Natural killer cell (primary cell): ENCODE measurements at places on chromosomes 13 and 19.

GRCh38 chr13:96771486-96772367 lies 222.5 kb downstream of the OXGR1 start:
- no peak for DNase-seq

DNA sequence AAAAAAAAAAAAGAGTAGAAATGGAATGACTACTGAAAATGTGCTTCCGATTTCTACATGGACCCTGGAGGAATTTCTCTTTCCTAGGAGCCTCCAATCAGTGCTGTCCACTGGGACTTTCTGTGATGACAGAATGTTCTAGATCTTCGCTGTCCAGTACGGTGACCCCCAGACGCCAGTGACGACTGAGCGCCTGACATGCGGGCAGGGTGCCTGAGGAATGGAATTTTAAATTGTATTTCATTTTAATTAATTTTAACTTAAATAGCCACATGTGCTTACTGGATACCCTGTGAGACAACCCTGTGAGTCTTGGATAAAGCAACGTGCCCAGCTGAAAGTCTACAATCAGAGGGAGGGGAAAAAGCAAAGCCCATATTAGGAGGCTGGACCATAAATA lies 4.1 kb upstream of the TLE6 start:
- no peak for DNase-seq

- no peak for DNase-seq
Measured at GRCh38 chr13:27967203-27967735, 1.8 kb downstream of the CDX2 start.

DNA sequence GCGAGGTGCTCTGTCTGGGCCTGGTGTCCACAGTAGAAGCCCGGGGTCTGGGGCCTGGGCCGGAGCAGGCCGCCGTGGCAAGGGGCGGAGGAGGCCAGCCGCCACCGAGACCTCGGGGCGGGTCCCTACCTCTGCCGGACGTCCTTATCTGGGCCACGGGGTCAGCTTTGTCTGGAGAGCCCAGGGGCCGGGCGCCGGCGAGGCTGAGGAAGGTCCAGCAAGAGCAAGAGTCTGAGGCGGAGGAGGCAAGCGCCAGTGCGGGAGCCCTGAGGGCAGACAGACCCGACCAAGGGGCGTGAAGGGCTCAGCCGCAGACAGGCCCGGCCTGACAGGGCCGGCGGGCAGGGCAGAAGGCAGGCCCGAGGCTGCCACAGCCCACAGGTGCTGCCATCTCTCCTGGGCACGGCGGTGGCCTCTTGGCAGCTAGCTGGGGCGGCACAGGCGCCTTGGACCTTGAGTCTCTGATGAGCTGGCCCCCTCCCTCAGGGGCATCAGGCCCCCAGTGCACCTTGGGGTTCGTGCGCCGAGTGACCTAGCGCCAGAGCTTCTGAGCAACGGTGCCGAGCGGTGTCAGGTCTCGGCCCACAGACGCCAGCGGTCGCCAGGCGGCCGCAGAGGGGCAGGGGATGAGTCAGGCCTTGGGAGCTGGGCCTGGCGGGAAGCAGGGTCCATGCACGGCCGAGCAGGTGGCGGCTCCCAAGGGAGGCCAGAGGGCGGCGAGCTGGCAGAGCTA lies 19.1 kb upstream of the AKAP8 start:
- no peak for DNase-seq

DNA sequence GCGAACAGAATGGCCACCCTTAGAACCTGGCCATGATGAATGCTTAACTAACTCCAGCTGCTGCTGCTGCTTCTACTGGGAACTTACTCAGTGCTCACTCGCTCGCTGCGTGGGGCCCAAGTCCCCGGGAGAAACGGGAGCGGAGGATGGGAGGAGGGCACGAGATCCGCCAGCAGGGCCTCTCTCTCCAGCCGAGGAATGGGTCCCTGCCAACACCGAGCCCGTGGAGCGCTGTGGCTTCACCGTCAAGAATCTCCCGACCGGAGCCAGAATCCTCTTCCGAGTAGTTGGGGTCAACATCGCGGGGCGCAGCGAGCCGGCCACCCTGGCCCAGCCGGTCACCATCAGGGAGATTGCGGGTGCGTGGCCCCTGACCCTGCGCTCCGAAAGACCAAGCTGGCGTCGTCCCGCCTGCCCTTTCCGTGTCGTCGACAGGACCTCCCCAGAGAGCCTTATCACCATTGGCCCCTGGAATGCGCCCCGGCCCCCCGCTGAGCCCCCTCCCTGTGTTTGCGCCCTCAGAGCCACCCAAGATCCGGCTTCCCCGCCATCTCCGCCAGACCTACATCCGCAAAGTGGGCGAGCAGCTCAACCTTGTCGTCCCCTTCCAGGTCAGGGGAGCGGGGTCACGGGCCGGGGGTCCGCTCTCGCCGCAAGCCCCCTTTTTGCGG lies 17.8 kb upstream of the EMC10 start:
- DNase-seq, result no peak

- DNase-seq, result no peak
Measured at GRCh38 chr13:112545856-112546255, 42.1 kb downstream of the TUBGCP3 start.

- no peak for DNase-seq
Measured at GRCh38 chr13:35768073-35768472, 291.6 kb upstream of the MAB21L1 start.

DNA sequence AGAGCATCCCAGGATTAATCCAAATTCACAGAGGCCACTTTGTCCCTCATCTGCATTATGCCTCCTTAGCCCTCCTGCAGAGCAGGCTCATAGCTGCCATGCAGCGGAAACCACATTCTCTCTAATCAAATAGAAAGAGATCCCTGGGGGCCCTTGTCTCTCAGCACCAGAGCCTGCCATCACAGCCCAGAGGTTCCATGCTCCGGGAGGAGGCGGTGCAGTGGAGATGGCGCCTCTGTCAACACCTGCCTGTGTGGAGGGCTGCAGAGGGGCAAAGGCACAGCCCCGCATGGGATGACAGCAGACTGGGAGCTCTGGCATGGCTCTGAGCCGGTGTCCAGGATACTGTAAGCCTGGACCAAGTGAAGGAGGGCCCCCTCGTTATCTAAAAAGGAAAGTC lies 111.3 kb downstream of the SLC7A1 start:
- no peak for DNase-seq
